ENCODE measurements at places on chromosomes 16 and 17.
A peak's percentile ranks its signal among the peaks of the same experiment; 100 is the strongest.

DNA sequence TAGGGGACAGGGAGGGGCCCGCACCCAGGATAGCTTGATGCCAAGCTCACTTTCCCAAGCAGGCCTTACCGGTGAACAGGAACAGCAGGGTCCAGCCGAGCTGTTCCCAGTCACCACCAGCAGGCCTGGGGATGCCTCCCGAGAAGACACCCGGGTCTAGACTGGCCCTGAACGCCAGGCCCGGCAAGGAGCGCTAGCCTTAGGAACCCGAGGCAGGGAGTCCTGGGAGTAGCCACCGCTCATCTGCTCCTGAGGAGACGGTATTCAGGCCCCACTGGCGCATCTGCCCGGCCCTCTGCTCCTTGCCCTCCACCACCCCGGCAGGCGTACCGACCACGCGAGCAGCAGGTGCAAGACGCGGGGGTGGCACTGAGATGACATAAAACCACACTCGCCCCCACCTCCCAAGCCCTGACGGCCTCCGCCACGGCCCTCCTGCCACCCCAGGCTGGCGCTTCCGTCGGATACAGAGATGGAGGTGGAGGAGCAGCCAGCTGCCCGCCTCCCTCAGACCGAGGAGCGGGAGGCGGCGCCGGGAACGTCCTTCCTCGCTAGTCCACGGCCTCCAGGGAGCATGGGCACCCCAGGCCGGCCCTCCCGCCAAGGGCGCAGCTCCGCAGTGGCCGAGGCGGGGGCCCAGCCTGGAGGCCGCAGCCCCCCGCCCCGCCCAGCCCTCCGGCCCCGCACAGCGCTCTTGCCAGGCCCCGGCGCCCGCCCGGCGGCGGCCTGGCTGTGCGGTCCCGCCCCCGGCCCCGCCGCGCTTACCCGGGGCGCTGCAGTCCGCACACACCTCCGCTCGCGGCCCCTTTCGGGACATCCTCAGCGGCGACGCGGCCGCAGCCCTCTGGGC lies 661 bp downstream of the GIT1 start:
- DNase-seq: peak; percentile 47

DNA sequence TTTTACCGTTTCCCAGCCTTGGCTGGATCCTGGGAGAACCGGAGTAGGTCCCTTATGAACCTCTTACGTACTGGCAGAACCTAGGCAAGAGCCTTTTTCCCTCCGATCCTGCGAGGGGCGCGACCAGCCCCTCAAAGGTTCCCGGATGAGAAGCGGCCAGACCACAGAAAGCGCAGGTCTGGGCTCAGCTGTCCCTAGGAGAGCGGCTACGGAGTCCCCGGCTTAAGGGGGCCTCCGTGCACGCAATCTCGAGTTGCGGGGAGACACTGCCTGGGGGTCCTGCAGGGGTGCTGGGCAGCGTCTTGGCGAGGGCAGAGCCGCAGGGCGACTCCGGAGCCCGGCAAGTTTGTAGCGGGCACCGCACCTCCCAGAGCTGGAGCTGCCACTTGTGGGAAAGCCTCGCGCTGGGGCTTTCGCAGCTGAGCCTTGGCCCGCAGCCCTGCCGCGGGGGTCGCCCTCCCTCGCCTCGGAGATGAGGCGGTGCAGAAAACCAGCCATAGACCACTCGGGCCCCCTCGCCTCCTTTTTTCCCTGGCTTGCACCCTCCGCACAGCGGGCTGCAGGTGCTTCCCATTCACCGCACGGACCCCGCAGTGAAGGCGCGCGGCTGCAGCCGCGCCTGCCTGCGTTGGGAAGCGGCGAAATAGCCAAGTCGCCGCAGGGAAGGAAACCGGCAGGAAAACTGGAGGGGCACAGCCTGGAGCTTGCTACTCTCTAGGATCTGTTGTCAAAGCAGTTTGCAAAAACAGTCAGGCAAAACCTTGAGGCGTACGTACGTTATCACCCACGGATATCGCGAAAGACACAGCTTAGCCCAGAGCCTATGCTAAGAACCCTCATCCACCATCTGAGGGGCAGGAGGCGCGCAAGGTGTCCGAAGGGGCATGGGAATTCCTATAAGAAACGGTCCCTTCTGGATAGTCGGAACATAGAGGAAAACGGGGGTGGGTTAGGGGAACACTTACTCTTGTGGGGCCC lies 834 bp downstream of the CDH8 start:
- no peak for DNase-seq

- DNase-seq: no peak
Observed at GRCh38 chr16:1045310-1045992, 27.1 kb upstream of the SSTR5 start.

- no peak for DNase-seq
Observed at GRCh38 chr16:20844054-20844453, 37.7 kb downstream of the REXO5 start.

- no peak for DNase-seq
Observed at GRCh38 chr17:16649585-16649984, 4.1 kb downstream of the ZNF624 start.

DNA sequence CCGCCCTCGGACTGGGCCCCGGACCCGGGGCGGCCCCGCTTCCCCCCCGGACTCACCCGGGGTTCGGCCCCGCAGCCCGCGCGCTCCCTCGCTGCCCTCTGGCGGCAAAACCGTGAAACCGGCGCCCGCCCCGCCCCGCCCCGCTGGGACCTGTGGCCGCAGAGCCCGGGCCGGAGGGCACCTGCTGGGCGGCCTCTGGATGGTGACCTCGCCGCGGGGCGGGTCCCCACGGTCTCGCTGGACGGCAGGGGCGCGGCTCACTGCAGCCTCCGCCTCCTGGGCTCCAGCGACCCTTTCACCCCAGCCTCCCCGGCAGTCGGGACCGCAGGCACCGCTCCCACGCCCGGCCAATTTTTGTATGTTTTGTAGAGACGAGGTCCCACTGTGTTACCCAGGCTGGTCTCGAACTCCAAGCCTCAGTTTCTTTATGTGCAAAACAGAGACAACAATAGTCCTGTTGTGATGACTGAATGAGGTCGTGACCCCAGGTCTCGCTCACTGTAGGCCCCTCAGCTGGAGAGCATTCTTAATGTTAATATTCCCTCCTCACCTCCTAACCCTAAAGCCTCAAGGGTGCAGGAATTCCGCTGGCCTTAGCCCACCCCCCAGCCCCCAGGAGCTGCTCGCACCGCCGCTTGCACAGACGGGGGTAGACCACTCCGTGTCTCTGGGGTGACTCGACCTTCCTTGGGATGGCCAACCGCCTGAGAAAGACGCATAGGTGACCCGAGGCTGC lies 33.7 kb upstream of the RPH3AL start:
- peak; percentile 61 for DNase-seq

DNA sequence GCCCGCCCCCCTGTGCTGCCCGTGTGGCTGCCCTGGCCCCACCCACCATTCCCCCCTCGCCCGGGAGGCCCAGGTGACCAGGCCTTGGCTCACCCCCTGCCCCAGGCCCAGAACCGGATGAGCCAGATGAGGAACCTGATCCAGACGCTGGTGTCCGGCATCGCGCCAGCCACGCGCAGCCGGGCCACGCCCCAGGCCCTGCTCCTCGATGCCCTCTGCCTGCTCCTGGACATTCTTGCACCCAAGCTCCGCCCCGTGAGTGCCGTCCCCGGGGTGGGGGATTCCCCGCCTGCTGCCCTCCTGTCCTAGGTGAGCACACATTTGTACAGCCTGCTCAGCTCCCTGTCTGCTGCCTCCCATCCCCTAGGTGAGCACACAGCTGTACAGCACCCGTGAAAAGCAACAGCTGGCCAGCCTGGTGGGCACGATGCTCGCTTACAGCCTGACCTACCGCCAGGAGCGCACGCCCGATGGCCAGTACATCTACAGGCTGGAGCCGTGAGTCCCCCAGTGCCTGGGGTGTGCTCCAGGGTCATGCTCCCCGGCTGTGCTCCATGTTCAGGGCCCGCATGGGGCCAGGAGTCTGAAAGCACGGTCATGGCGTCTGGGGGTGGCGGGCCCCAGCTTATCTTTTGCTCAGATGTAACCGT lies 4.8 kb downstream of the GNG13 start:
- no peak for DNase-seq

DNA sequence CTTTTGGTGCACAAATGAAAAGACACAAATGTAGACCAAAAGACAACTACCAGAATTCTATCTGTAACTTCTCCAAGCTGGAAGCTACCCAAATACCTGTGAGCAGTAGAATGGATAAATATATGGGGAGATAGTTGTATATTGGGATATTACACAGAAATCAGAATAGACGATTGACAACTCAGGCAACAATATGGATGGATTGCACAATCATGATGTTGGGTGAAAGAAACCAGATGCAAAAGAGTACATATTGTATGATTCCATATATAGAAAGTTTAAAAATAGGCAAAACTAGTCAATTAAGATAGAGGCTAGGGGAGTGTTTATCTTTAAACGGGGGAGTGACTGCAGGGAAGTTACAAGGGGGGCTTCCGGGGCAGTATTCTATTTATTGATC lies 77.5 kb upstream of the NKD1 start:
- no peak for DNase-seq

DNA sequence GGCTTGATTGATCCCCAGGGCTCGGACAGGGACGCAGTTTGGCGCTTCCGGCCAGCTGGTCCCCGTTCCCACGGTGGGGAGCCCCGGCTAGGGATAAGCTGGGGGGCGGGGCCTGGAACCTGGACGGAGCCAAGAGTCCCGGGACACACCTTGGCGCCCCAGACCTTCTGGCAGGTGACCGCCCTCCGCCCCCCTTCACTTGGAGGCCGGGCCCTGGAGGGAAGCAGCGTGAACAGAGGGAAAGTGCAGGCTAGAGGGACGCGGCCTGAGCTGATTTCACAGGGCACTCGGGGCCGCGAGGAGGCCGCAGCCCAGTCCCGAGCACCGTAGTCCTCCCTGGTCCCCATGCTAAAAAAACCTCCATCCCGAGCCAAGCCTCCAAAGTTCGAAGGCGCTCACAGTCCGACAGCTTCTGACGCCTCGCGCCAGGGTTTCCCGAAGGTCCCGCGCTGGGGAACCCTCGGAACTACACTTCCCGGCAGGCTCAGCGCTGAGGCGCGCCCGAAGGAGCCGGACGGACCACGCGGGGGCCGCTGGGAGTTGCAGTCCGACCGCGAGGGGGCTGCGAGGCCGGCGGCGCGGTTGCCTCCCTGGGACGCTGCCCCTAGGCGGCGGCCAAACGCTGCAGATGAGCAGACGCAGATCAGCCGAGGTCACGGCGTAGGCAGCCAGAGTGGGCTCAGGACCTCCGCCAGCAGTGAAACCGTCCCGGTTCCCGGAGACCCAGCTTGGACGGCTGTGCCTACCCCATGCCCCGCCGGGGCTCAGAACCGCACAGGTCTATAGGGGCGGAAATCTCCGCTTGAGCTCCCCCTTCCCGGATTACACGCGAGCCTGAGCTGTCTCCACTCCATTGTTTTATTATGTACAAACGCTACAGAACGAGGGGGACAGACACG lies at the start of gene TBX6:
Gene TBX6, minus strand, starts transcription at position 451 of the 899 bp plus-strand sequence. CDS start 731 bp downstream, outside the sequence.
- peak; percentile 91 for DNase-seq
